Urinary bladder (tissue), 4 donors: ENCODE measurements at places on chromosomes 3 and 15.
A peak's percentile ranks its signal among the peaks of the same experiment; 100 is the strongest.

GRCh38 chr3:39126532-39127071 is 19.1 kb downstream of the TTC21A start:
- DNase-seq = no peak

DNA sequence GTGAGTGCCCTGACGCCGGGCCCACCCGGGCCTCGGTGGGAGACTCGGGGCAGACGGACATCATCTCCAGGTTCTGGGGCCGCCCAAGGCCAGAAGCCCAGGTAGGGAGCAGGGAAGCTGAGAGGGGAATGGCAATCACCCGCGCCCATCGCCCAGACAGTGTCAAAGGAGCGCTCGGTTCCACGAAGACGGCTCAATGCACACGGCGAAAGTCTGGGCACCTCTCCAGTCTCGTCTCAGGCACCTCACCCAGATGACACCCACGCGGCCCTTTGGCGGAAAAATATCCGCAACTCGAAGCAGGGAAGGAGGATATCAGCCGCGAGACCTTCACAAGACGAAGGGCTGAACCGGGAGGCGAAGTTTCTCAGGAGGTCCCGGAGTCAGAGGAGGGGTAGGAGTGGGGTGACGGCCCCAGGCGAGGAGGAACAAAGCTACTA is 916 bp downstream of the IL17RD start:
- no peak for DNase-seq

DNA sequence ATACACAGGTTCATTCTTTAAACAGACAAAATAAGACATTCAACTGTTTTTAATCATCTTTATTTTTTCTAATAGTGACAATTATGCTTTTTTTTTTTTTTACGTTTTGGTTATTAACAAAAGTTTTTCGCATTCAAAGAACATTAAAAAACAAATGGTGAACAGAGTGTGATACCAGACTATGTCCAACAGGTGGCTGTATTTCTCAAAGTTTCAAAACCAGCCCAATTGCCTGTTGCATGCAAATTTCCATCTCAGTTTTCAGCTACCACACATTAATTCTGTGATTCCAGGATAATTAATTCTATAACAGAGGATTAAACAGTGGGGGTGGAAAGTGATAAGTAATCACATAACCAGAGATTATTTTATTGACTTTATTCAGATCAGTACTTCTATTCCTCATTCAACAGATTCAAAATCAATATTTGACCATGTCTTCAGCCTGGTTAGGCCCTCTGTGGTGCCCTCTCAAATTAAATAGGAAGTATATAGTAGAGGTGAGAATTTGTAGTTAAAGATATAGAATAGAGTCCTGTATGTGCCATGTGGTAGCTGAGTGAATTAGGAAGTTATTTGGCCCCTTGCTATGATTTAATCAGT is 122.2 kb upstream of the DCBLD2 start:
- no peak for DNase-seq

DNA sequence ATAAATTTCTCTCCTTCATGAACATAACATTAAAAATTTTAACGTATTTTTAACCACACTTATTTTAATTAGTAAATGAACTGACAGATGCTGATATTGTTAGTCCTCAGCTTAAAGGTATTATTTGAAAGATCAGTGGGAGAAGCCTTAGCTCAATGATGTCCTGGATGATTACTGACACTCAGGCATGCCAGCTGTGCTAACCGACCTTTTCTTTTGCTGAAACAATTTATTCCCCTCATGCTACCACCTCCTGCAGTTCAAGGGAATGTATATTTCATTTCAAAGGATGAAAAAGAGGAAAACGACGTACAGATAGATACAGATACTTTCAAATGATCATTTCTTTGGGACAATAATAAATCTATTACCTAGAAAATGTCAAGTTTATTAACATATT is 620.8 kb downstream of the FGF12 start:
- DNase-seq = no peak

DNA sequence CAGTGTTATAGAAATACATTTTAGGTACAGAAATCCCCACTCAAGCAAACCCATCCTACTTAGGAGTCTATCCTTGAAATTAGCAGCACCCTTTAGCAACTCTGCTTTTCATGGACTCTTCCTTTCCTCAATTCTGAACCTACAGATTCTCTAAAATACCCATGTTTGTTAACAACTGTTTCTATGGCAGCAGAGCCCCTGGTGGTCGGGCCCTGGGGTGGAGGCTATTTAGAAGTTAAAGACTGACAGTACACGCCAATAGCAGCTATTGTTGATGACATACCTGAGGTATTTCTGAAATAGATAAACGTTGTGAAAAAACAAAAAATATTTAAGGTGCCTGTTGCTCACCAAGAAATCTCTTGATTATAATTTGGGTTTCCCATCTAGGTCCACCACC is 23.4 kb upstream of the NRG4 start:
- no peak for DNase-seq

- no peak for DNase-seq
Observed at GRCh38 chr15:39934397-39935071, 619 bp downstream of the EIF2AK4 start.

- no peak for DNase-seq
Observed at GRCh38 chr15:45105586-45105985, 8.4 kb downstream of the DUOX2 start.

DNA sequence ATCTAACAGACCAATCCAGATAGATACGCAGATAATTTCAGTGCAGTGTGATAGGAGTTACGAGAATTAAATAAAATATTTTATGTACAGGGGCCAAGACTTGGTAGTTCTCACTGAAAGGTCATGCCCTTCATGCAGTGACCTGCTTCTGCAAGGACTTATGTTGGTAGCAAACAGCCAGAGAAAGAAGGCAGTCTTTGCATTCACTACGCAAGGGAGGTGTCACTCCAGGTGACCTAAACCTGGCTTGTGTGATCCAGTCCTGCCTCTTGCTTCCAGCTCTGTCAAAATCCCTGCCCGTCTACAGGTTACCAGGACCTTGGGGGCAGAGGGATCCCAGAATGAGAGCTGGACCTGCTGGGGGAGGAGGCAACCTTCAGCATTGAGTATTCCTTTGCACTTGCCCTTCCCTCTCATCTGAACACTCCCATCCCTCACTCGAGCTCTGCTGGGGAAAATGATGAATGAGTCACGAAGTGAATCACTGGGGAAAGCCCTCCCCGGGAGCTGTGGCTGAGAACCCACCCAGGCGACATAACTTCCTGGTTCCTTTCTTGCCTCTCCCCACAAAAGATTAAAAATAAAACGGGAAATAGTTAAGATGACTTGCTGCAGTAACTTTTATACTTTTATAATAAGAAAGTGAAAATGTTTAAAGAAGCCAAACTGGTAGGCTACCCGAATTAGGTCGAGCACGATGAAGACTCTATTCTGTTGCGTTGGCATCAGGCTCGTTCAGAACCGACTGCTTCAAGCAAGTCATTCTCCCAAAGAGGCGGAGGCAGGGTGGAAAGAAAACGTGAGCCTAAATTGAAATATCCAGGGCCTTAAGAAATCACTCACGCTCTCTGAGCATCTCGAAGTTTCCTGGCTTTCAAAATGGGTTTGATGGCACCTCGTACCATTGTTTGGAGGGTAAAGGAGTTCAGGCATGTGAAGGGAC is 216.1 kb downstream of the SLCO3A1 start:
- no peak for DNase-seq

GRCh38 chr3:62839748-62840147 is 35.5 kb downstream of the CADPS start:
- no peak for DNase-seq

DNA sequence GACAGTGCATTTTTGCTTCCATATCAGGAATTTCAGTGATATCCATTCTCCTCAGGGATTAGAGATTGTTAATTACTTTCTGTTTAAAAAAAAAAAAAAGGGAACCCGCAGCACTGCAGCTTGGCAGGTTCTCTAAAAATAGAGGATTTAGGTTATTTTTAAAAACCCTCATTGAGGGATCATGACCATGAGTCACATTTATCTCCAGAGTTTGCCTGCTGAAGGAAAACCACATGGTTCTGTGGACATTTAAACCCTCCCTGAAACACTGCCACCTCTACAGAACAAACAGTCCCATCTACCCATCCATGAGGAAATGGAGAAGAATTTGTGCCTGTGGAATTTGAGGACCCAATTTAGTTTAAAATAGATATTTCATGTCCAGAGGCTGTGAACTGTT is 66.2 kb upstream of the UBE2E1 start:
- DNase-seq = no peak

DNA sequence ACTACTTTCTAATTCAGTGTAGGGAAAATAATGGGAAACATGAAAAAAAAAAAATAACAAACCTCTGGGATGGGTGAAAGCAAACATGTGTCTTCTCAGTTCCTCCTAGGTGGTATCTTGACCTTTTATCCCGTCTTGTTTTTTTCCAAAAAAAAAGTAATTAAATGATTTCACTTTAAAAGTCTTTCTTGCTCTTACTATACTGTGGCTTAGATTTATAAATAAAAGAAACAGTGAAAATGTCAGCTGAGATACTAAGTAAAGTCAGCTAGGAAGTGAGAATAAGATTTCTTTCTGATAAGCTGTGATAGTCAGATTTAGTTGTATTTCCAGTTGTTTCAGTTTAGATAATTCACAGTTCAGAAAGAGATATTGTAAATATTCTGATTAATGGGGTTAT is 37.4 kb downstream of the BBX start:
- DNase-seq = no peak

DNA sequence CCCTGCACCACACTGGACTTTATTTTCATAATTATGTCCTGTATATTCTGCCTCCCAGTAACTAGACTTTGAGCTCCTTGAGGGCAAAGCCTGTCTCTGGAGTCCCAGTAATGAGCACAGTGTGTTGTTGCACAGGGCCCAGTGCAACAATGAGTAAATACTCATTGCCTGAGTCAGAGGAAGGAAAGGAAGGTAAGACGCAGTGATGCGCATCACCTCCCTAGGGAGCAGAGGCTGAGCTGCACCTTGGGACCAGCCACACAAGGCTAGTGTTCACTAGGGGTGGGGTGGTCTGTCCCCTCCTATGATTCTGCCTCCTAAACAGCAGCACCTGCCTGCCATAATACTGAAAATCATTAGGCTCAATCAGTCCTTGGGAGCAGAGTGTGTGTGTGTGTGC is 86.6 kb upstream of the ADAMTSL3 start:
- DNase-seq = no peak

GRCh38 chr3:9727041-9727595 is 4.4 kb upstream of the BRPF1 start:
- no peak for DNase-seq

DNA sequence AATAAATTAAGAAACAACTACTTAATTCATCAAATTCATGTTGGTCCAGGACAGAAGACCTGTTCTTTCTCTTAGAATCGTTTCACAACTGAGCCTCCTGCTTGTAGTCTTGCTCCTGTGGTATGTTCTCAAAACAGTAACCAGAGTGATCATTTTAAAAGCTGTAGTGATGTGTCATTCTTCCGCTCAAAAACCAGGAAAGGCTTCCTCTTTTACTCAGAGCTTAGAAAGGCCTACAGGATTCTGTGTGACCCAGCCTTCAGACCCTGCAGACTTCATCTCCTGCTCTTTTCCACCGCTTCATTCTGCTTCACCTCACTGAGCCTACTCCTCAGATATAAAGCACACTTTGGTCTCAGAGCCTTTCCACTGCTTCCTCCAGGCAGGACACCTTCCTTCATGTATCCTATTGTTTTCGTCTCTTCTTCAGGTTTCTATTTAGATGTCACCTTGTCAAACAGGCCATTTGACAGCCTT is 22.7 kb downstream of the ST6GAL1 start:
- no peak for DNase-seq

- no peak for DNase-seq
Observed at GRCh38 chr3:77939726-77940125, 899.8 kb downstream of the ROBO2 start.

GRCh38 chr3:107402214-107402613 is 25.0 kb downstream of the CCDC54 start:
- DNase-seq = no peak

GRCh38 chr3:173396191-173397041 is 1.1 kb upstream of the NLGN1 start:
- DNase-seq = no peak

DNA sequence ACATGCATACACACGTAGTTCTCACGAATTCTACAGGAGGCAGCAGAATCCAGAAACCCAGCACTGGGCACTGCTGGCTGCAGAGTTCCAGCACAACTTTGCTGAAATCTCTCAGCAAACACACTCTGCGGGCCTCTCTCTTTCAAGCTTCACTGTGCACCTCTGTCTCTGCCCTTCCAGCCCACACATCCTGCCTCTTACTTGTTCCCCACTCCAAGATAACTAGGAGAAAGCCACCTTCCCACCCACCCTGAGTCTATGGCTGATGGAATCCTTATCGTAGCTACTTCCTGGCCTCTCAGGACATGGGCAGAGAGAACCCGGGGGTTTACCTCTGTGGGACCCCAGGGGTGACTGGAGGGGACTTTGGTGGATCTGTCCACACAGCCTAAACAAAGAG is 11.9 kb downstream of the ANP32A start:
- no peak for DNase-seq

GRCh38 chr15:40092256-40092978 is 16.3 kb downstream of the BMF start:
- peak; percentile 96 for DNase-seq

- no peak for DNase-seq
Observed at GRCh38 chr15:62878070-62878469, 164.5 kb upstream of the TPM1 start.

DNA sequence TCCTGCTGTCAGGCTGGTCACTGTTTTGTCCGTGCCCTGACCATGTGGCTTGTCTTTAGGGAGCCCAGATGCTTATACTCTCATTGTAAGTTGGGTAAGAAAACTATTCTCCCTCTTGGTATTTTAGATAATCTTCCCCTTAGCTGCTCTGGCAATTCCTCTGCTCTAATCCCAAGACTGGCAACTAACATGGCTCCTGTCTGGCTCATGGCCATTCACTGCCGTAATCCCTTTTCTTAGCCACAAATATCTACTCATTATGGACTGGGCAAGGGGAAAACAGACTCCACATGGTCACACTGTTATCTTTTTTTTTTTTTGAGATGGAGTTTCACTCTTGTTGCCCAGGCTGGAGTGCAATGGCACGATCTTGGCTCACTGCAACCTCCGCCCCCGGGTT is 38.8 kb downstream of the TYRO3 start:
- no peak for DNase-seq

GRCh38 chr3:113912552-113913236 is 35.1 kb upstream of the ZDHHC23 start:
- DNase-seq = peak; percentile 10

DNA sequence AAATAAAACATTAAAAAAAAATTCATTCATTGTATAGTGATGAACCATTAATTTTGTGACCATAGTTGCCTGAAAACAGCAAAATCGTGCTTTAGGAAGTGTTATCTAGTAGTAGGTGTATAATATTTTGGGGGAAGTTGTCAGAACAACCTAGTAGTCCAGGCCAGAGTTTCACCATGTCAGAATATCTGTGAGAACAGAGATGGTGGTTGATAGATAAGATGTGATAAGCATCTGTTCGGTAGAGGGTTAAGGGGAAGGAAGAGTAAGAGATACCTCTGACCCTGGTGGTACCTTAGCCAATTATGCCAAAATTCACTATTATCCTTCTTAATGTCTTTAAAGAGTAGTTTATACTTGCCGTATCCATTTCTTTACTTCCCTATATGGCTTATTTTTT is 113.8 kb downstream of the MITF start:
- DNase-seq = no peak
